ENCODE measurements at places on chromosomes 3 and 15.
A peak's percentile ranks its signal among the peaks of the same experiment; 100 is the strongest.

DNA sequence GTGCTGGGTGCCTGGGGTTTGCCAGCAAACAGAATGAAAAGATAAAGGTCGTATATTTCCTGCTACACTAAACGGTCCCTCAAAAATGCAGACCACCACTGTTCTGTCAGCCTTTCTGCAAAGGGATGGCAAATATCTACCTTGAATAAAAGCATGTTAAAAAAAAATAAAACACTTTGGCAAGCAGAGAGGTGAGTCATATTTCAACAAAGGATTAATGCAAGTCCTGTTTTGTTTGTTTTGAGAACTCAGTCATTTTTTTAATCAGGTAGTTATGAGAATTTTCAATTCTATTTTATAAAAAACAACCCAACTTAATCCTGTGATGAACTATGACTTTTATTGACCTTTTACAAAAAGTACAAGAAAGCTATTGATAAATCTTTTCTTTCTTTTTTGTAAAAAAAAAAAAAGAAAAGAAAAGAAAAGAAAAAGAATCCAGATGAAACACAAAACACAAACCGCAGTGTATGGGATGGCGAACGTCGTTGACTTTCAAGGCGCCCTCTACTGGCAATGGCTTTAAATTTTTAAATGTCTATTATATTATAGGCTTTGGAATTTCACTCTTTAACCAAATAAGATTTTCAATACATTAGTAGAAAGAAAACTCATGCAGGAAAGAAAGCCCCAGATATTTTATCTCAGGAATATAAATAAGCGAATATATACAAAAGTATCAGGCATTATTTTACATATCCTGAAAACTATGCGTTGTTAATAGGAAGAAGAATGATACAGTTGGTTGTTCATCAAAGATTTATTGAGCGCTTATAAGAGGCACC is 87.8 kb downstream of the NCEH1 start:
- no peak for DNase-seq

DNA sequence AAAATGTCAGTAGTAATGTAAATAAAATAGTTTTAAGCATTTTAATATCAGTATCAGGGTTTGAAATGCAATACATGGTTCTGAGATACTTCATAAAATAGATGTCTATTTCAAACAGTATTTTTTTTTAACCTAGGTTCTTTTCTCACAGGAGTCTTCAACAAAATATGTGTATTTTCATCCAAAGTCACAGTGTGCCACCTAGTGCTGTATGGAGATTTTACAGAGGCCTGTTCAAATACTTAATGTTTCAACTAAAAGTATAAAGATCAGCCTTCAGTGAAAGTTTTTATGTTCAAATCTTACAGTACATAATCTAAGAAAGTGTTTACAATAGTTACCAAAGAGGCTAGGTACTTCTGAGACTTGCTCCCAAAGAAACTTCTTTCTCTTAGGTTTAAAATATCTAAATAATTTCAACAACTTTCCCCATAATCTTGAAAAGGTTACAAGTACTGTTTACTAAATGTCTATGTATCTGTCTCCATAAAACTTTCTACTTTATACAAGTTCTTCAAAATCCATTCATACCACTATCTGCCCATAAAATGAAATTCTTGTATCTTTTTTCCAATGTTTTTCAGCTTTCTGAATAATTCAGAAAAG is 38.3 kb downstream of the SCAPER start:
- DNase-seq, result peak; percentile 32

DNA sequence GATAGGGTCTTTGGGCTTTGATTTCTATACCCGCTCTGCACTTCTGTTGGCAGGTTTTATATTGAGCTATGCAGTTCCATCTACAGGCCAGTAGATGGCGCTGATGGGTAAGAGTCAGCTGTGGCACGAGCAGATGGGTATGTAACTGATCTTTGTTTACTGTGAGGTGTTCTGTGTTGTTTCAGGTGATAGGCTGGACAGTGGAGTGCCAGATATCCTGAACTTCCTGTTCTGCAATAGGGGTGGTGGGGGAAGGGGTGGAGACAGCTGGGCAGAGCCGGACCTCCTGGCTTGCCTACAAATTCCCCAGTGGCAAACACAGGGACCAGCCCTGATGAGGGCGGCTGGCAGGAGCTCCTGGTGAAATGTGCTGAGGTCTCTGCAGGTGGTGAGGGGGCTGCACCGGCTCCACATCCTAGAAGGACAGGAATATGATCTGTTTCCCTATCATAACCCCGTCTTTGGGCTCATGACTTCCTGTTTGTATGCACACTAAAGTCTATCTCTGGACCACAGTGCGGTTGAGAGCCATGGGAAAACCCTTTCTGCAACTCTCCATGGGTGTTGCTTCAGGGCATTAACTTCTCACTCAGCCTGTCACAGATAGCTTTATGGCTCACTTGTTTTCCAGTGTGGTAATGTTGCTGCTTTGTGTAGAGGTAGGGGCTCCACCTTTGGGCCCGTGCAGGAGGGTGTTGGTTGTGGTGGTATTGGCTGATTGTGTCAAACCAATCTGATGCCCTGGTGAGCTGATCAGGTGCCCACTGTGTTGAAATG is 13.4 kb upstream of the FAM98B start:
- DNase-seq, result peak; percentile 17

- DNase-seq, result no peak
Observed at GRCh38 chr15:45573961-45574629, 13.1 kb upstream of the BLOC1S6 start.

DNA sequence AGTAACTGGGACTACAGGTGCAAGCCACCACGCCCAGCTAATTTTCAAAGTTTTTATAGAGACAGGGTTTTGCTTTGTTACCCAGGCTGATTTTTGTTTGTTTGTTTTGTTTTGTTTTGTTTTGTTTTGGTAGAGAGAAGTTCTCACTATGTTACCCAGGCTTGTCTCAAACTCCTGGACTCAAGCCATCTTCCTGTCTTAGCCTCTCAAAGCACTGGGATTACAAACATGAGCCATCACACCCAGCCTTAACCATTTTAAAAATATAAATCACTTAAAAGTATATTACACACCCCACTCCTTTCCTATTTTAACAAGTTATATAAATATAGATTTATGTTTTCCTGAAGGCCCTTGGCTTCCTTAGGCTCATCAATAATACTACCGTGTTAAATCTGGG is 6.5 kb upstream of the DYNC1LI1 start:
- no peak for DNase-seq

DNA sequence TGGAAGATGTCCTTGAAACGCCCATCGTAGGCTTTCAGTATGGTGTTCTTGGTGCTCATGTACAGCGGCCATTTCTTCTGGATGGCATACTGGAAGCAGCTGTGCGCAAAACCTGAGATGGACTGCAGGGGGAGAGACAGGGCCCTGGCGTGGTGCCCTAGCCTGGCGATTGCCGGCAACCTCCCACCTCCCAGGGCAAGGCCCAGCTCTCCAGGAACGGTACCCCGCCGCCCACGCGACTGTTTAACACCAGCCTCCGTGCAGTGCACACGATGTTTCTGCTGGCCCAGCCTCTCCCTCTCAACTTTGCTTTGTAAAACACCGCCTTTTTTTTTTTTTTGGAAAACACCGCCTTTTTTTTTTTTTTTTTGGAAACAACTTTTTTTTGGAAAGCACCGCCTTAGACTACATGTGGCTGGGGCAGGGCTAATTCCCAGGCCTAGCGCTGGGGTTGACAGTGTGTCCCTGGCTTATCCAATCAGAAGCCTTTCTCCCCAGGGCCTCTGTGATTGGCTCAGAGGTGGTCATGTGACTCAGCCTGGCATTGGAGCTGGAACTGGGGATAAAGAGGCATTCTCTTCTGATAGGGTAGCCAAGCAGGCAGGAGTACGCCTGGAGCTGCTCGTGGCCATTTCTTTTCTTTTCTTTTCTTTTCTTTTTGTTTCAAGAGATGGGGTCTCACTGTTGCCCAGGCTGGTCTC is 14.7 kb downstream of the IDH2 start:
- peak; percentile 52 for DNase-seq

- no peak for DNase-seq
Observed at GRCh38 chr3:31629054-31629453, 96.3 kb downstream of the STT3B start.

DNA sequence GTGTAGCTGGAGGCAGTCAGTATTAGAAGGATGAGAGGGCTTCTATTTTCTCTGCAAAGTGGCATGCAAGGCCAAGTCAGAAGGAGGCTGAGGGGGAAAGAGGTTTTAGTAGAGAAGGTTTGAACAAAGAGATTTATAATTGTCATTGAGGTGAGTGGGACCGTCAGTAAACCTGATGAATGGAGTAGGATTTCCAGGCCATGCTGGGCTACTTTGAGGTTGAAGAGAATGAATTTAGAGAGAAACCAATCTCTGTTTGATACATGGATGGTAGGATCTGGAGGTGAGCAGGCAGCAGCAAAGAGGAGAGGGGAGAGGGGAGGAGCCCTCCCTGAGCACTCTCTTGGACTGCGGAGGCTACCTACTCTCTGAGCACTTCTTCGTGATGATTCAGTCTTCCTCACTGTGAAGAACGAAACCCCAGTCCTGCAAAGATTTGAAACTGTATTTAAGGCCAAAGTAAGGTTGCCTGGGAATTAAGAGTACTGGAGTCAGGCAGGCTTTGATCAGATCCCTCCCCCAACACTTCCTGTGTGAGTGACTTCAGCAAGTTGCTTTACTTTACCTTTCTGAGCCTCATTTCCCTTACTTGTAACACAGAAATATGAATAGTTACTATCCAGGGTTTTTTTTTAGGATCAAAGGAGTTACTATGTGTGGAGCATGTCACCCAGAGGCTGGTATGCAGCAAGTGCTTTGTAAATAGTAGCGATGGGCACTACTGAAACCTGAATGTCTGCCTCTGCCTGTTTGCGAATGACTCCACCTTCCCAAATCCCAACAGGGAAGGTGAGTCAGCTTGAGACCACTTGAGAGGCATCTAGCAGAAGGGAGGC is 75.8 kb downstream of the RPL39L start:
- DNase-seq, result no peak

DNA sequence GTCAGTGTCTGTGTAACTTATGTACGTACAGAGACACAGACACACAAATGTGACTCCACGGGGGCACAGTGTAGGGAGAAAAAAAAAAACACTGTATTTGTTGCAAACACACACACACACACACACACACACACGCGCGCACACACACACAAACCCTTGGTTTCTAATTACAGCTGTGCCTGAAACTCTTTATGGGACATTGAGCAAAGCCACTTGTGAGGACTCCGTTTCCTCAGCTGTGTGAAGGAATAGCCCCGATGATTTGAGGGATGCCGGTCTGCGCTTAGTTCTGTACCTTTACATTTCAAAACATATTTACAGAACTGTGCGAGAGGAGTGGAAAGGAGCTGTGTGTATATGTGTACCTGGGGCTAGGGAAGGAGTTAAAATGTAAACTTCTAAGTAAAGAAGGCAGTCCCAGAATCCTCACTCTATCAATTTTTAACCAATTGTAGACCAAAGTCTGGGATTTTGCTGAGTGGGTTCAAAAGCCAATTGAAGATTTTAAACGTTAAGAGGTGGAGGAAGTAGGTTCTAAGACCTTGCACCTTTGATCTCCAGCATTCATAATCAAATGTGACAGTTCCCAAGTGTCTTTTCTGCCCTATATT is 5.3 kb upstream of the BCL6 start:
- DNase-seq, result peak; percentile 18

DNA sequence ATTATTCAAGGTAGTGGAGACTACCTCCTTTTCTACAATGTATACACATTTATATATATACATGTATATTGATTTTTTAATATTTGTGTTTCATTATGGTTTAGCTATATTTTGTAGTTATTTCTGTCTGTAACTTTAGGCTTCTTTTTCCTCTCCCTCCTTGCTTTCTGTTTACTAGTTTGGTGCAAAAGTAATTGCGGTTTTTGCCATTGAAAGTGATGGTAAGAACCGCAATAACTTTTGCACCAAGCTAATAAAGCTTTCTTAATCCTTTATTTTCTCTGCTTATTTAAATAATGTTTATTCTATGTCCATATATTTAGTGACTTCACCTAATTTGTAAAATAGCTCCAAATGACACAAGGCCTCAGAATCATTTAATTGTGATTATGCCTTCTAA is 195.3 kb upstream of the PLSCR5 start:
- DNase-seq, result no peak

DNA sequence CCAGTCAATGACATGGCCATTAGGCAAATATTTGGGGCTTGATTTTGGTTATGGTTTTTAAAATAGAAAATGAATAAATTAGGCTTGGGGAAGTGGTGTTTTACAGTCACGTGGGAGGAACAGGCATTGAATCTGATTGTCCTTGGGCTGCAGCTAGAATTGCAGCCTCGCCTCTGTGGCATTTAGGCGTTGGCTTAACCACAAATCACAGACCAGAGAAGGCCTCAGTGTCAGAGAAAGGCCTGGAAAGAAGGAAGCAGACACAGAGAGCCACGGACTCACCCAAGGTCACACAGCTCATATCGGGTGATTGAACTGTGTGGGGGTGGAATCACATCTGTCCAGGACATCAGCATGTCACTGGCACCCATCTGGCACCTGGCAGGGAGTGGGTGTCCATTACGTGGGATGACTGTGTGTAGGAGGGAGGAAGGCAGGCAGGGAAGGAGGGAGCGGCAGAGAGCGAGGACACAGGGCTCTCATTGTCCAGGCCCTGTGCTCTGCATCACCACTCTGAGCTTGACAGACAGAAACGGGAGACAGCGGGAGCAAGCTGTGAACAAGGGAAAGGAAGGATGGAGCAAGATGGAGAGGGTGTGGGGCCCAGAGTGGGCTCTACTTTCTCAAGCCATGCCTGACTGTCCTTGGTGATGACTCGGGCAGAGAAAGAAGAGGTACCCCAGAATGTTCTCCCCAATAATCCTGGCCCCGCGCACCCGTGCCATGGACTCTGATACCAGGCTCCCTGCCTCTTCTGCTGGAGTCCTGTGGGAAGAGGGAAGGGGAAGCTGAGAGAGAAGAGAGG is 186.4 kb downstream of the FAM43A start:
- DNase-seq, result no peak

- no peak for DNase-seq
Observed at GRCh38 chr3:106619-107018, 89.9 kb upstream of the CHL1 start.

DNA sequence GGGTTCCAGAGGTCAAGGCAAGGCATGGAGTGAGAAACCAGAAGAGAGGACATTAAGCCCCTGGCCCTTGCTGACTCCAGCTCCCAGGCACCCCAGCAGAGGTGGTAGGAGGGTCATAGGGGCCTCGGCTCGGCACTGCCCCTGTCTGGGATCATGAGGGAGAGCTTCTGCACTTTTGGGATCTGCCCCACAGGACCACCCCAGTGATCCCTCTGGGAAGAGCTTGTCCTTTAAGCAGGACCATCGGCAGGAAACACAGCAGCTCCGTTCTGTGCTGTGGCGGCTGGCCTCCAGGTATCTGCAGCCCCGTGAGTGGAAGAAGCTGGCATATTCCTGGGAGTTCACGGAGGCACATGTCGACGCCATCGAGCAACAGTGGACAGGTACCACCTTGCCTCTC is 35.5 kb downstream of the ANKDD1A start:
- DNase-seq, result no peak

GRCh38 chr3:58560771-58561311 is 16.4 kb downstream of the FAM107A start:
- peak; percentile 19 for DNase-seq

- peak; percentile 75 for DNase-seq
Observed at GRCh38 chr3:186107215-186108105, 1.4 kb downstream of the ETV5 start.

- DNase-seq, result peak; percentile 33
Observed at GRCh38 chr3:141769221-141769894, 6.2 kb downstream of the GRK7 start.

- no peak for DNase-seq
Observed at GRCh38 chr3:153619268-153619667, 457.2 kb downstream of the RAP2B start.

GRCh38 chr3:129263161-129263910 is 13.9 kb downstream of the COPG1 start:
- DNase-seq, result no peak

Data from HuH-7 (cell line).